IPS DF 19.7 (cell line): ENCODE measurements at places on chromosomes 2 and 18.
A peak's percentile ranks its signal among the peaks of the same experiment; 100 is the strongest.

- no peak for DNase-seq
Observed at GRCh38 chr2:241157841-241158545, 7.7 kb downstream of the PPP1R7 start.

GRCh38 chr2:2010251-2010650 lies 265.9 kb upstream of the PXDN start:
- no peak for DNase-seq

DNA sequence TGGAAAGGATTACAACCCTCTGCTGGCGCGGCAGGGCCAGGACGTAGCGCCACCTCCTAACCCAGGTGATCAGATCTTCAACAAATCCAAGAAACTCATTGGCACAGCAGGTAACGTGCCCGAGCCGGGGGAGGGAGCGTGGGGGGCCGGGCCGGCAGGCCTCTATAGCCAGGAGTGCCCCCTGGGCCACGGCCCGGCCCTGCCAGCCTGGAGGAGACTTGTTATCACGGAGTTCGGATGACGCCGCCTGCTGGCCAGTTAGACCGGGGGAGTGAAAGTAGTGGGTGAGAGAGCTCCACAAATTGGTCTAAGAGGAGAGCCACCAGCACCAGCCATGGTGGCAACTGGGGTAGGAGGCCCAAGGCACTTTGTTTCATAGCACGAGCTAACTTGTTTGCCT lies 8.6 kb upstream of the TMEM214 start:
- no peak for DNase-seq

- DNase-seq: no peak
Observed at GRCh38 chr2:17355608-17356329, 162.5 kb downstream of the RAD51AP2 start.

GRCh38 chr2:9174771-9175437 lies 31.7 kb upstream of the ASAP2 start:
- peak; percentile 47 for DNase-seq

DNA sequence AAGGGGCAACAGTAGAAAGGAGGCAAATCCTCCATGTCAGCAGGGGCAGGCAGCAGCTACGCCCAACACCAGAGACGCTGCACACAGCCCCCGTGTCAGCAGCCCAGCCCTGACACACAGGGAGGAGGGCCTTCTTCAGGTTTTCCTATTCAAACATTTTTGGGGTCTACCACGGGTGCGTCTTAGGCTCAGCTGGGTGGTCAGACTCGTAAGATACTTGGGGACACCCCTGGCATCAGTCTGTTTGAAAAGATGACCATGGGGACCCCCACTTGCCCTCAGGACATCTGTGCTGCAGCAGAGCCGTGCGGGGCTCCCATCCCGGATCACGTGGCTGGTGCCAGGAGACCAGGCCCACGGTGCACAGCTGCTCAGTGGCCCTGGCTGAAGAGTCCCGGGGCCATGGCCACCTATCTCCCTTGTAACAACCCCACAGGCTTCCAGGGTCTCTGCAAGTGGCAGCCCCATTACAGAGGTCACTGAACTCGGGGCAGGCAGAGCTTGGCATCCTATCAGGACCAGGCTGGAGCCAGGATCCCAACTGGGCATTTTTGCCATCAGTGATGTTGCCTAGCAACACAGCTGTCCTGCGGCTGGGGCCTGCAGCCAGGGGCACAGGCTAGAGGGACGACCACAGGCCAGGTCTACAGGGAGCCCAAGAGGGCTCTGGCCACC lies 82.5 kb downstream of the EDAR start:
- DNase-seq: no peak

DNA sequence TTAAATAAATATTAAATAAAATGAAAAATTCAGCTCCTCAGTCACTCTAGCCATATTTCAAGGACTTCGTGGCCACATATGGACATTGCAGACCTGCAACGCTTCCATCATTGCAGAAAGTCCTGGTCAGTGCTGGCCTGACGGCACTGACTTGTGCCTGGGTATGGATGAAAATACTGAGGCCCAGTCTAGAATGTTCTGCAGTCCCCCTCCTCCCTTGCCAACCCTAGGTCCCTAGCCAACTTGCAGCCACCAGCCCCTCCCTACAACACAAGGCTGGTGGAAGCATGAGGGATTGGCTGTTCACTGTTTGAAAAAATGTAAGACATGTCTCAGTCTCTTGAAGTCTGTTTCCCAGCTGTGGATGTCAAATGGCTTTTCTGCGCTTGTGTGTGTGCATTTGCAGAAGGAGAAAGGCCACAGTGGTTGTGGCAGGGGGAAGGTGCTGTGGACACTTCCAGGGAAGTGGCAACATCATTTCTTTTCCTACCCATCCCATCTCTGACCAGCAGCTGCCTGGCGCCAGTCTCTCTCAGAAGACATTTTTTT lies 9.9 kb downstream of the IGFBP5 start:
- DNase-seq: no peak

- DNase-seq: peak; percentile 20
Observed at GRCh38 chr2:4354678-4355077, 651.3 kb downstream of the DCDC2C start.

DNA sequence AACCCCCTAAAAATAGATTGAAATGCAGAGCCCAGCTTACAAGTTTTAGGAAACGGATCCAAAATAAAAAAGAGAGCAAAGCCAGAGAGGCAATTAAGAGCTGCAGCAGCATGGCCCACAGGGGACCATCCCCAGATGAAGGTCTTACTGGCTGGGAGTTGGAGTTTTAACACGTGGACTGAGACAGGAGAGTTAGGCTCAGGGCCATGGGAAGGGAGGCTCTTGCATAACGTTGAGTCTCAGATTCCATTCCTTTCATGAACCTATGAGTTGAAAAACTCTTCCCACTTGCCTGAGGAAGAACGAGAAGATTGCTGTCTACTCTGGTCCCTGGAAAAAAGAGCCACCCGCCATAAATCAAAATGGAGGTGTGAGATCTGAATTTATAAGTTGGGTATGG lies 101.8 kb upstream of the NDUFV2 start:
- DNase-seq: no peak

GRCh38 chr2:239288951-239289511 lies 111.8 kb downstream of the HDAC4 start:
- DNase-seq: no peak

- DNase-seq: peak; percentile 50
Observed at GRCh38 chr2:217919781-217920351, 82.9 kb downstream of the TNS1 start.

GRCh38 chr18:10475276-10475653 lies 20.8 kb downstream of the APCDD1 start:
- DNase-seq: no peak

GRCh38 chr18:31583185-31583854 lies 8.4 kb upstream of the TTR start:
- no peak for DNase-seq

DNA sequence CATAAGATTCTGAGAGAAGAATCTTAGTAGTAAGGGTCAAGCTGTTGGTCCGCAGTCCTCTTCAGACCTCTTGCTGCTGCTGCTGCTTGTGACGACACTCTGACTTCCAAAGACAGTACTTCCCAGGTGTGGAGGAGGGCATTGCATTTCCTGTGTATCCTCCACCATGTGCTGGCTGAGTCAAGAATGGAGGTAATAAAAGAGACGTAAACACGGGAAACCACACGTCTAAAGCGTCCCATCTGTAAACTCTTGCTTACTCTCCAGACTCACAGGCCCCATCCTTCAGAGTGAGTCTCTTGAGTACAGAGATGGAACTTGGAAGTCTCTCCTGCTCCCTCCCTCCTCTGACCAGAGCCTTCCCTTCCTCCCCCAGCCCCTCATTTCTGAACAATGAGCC lies 25.6 kb downstream of the KLHL29 start:
- no peak for DNase-seq

DNA sequence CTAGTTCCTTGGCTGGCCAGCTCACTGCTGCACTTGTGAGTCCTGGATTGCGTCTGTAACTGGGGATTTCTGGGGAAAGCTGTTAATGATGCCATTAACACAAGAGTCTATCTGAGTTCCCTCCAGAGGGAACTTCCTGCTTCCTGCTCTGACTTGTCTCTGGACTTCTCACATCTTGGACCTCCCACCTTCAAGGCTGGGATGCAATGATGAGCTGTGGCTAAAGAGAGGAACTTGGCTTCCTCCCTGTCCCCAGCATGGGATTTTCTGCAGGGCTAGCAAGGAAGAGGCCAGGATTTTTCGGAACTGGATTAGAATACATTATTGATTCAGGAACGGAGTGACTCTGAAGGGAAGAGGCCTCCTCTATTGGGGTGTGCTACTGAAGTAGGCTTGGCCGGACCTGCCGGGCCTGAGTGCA lies 155.5 kb downstream of the CLIP4 start:
- DNase-seq: no peak

DNA sequence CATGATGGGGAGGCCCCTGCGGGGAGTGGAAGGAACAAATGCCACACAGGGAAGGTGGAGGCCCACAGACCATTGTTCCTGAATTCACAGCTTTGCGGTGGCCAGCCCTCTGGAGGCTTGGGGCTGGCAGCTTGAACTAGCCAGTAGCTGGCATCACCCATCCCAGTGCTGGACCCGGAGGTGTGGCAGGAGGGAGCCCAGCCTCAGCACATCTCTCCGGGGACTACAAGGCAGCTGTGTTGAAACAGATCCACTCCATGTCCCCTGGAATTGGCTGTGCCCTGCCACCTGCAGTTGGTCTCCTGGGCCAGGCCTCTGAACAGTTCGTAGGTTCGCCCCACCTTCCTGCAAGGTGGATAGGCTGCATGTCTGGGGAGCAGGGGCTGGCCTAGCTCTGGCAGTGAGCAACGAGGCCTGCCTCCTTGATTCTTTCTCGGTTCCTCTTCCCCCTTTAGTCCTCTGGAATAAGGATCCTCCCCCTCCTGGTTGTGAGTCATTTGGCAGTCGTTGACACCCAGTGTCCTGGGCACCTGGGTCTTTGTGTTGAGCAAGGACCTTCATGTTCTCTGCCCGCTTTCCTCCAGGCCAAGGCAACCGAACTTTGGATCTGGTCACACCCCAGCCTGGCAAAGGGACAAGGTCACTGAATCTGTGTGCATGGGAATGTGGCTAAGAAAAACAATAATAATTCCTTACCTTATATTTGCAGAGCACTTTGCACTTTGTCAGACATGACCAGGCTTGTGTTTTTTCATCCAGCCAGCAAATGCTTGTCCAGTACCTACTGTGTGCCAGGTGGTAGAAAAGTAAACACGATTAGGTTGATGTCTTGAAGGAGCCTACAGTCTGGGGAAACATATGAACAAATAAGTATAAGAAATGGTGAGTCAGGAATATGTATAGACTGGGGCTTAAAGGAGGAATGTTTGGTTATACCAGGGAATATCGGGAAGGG lies 55.0 kb upstream of the MCFD2 start:
- no peak for DNase-seq

DNA sequence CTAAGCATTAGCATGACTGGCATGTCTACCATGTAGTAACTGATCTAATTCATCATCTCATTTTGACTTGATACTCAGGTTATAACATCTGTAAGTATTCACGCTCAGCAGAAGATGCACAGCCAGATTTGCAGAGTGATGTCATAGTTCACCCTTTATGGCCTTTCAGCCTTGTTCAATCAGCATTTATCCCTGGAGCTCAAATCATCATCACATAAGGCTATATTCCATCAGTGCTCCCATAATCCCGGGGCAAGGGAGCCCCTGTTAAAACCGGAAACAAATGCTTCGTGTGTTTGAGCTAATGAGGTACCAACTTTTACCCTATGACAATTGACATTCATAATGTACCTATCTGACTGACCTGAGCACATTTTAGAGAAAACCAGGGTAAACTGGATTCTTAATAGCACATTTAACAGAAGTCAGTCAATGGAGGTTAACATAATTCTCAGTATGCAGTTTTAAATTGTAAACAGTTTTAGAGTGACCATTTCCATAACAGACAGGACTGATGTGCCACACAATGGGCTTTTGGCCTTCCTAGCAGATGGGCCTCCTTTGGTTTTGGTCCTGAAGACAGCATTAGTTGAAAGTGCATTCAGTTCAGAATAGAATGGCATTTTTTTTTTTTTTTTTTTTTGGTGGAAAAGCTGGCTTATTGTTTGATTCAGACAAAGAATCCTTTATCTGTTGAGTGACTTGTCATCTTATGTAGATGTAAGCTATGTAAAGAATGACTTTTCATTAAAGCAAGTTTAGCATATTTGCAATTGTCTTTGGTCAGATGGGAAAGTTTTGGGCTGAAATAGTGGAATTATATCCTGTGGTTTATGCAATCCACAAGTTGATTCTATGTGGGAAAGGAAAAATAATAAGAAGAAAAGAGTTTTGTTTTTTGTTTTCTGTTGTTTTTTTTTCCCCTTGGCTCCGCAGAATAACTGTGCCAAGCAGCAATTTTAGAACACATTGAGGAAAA lies 866.0 kb upstream of the ACVR2A start:
- no peak for DNase-seq

DNA sequence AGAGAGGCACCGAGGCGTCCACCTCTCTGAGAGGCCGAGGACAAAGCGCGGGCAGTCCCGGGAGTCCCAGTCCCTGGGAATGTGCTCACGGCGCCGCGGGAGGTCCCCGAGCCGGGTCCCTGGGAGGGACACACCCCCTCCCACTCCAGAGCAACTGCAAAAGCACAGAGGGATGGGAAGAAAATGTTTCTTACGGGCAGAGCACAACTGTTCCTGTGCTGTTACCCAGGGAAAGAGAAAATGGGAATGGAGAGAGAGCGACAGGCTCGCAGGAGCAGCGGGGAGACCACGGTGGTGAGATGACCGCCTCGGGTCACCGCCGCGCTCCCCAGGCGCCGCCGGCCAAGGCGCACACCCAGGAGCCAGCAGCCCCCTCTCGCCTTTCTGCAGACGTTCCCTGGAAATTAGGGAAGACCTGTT lies 1.2 kb upstream of the BCL11A start:
- DNase-seq: no peak

- DNase-seq: no peak
Observed at GRCh38 chr2:80111185-80111584, 193.4 kb downstream of the LRRTM1 start.

DNA sequence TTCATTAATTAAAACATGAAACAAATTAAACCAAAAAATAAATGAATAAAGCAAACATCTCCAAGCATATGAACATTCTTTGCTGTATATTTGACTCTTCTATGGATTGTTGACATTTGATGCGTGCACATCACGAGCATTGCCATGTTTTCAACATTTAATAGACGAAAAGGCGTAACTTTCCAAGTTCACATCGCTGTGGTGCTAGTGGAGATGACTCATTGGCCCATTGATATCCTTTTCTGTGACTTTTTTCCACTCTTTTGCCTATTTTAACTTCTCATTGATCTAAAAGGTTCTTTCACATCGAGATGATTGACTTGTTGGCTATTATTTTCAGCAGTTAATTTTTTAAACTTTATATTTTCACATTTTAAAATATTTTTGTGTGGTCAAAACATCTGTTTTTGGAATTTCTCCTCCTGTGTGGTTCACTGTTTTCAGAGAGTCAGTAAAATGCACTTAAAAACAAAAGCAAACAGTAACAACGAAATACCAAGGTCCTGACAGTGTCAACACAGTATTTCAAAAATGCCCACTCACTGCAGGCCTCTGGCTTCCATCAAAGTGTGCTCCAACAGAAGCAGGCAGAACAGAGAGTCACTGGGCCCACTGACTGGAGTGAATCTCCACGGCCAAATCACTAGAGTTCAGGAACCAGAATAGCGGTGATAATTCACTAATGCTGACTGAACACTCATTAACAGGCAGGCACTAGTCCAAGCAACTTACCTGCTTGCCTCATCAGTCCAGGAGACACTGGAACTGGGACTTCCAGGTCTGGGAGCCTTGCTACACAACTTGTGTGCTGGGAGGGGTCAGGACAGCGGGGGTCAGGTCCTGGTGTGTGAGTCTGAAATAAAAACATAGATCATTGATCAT lies 372.2 kb upstream of the SMIM21 start:
- DNase-seq: no peak

GRCh38 chr2:106026271-106027190 lies 167.6 kb downstream of the UXS1 start:
- no peak for DNase-seq

GRCh38 chr2:143132355-143132754 lies 3.1 kb downstream of the ARHGAP15 start:
- no peak for DNase-seq

- no peak for DNase-seq
Observed at GRCh38 chr2:54673501-54673998, 49.9 kb upstream of the EML6 start.
